IMR-90 (cell line): ENCODE measurements at places on chromosomes 7 and 10.

DNA sequence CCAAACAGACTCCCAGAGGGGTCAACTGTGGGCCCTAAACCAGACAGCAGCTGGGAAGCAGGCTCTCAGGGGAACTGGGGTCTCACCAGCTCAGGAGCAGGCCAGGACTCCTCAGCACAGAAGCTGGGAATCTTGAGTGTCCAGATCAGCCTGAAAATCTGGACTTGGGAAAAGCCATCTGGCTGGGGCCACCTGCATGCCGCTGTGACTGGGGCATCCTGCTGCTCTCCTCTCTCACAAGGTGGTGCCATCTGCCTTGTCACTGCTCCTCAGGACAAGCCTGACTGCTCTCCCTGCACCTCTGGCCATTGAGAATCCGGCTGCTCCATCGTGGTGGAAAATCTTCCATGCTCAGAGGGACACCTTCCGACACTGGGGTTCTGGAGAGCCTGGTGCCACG, 141.4 kb downstream of the PLPP4 start:
- no peak for DNase-seq

GRCh38 chr10:87503401-87503800, 1.3 kb upstream of the MINPP1 start:
- no peak for DNase-seq

- DNase-seq = peak; percentile 86
Measured at GRCh38 chr10:30433730-30434272, at the start of gene MAP3K8. MAP3K8 (plus strand) TSS chr10:30434184; CDS start chr10:30438939, 4,755 bp downstream.

DNA sequence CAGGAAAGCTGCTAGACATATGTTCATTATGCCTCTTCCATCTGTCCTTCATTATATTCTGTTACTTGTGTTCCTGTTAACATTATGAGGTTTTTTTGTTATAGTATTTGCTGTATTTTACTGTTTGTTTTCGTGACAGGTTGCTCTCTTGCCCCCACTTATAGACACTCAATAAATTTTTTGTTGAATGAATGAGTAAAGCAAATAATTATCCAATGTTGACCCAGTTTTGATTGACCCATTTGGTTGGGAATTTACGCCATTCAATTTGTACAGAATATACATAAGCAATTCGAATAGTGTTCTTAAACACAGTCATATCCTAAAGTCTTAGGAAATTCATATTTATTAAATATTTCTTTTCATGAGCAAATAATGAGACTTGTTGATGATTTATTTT, 11.8 kb downstream of the CCSER2 start:
- DNase-seq = no peak

DNA sequence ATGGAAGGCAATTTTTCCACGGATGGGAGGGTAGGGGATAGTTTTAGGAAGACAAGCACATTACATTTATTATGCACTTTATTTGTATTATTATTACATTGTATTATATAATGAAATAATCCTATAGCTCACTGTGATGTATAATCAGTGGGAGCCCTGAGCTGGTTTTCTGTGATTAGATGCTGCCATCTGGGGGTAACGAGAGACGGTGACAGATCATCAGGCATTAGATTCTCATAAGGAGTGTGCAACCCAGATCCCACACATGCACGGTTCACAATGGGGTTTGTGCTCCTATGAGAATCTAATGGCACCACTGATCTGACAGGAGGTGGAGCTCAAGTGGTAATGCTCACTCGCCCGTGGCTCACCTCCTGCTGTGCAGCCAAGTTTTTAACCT, 103.9 kb upstream of the STK17A start:
- no peak for DNase-seq

DNA sequence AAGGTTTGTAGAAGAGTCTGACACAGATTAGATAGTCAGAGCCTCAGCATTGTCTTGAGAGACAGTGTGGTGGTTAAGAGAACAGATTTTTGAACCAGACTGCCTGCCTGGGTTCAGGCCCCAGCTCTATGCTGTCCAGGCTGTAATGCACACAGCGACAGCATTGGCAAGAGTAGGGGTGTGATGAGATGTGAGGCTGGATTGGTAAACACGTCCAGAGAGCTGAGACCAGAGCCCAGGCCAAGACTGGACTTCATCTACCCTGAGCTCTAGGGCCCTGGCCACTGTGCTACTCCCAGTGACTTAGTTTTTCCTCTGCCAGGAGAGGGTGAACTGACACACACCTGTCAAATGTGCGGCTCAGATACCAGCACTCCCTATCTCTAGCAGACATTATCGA, 360.4 kb downstream of the RPS24 start:
- no peak for DNase-seq

- no peak for DNase-seq
Measured at GRCh38 chr7:17044861-17045260, 163.1 kb upstream of the AGR3 start.

DNA sequence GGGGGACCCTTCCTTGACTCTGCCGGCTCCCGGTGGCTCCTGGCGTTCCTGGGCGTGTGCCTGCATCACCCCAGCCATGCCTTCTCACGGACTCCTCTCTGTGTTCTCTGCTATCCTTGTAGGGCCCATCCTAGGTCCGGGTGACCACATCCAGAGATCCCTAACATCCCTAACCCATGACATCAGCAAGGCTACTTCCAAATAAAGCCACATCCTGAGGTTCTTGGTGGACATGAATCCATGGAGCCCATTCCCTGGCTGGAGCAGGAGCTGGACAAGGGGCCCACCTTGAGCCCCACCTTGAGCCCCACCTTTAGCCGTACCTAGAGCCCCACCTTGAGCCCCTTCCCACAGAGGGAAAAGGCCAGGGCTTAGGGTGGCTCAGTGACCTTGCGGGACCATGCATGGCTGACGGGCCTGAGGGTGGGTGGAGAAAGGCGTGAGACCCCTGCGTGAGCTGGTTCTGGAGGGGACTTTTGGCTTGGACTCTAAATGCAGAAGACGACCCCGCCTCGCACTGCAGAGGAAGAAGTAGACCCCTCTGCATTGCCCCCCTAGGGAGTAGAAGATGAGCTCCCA, 58.5 kb upstream of the INPP5A start:
- DNase-seq = no peak

DNA sequence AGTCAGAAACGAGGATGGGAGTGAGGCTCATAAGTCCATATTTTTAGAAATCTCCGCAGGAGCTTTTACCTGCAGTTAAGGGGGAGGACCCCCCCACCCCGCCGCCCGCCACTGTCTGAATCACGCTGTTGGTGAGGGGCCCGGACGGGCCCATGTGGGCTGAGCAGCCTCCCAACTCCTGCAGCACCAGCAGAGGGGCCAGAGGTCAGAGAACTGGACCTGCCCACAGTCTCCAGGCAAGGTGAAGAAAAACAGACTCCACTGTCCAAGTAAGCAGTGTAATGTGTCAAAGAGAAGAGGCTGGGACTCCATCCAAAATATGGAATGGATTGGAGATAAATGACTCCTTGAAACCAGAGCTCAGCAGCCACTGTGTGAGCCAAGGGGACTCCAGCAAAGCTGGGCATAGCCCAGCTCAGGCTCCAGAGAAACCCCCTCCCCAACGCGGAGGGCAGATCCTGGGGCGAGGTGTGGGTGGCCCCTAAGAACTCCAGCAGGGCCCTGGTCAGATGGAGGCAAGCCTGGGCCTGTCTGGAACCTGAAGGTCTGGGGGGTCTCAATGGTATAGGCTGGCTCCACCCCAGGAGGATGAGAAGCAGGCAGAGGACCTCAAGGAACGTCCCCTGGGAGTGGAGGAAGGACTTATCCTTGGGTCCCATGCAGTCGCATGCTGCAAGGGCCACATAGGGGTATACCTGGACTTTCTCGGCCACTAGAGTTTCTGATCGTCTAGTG, 128.5 kb upstream of the TNS3 start:
- peak; percentile 45 for DNase-seq

GRCh38 chr10:75640381-75640780, 209.0 kb downstream of the LRMDA start:
- no peak for DNase-seq

DNA sequence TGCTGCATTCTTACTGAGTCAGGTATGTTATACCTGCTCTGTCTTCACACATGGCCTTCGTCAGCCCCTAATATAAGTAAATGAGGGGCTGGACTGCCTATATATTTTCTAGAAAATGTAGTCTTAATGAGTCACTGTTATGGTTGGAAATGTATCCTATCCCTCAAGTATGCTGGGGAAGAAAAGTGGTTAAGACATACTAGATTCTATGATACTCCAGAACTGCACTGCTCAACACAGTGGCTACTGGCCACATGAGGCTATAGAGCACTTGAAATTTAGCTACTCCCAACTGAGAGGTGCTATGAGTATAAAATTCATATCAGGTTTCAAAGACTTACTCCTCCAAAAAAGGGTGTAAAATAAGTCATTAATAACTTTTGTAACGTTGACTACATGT, 104.3 kb upstream of the STEAP1B start:
- peak; percentile 62 for DNase-seq

DNA sequence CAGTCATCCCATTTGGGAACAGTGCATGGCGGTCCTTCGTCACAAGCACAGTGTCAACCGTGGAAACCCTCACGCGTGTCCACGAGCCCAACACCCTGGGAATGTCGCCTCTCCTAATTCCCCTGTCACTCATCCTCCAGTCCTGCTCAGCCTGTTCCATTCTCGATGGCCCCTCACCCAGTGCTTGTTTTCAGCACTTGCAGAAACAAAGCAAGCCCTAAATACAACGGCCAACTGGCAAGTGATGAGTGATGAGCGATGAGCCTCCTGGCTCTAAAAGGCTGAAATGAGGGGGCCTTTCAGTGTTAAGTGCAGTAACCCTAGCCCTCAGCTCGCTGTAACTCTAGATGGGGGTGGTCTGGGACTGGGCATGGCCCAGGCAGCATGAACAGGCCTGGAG, 22.6 kb downstream of the NKX2-3 start:
- no peak for DNase-seq

DNA sequence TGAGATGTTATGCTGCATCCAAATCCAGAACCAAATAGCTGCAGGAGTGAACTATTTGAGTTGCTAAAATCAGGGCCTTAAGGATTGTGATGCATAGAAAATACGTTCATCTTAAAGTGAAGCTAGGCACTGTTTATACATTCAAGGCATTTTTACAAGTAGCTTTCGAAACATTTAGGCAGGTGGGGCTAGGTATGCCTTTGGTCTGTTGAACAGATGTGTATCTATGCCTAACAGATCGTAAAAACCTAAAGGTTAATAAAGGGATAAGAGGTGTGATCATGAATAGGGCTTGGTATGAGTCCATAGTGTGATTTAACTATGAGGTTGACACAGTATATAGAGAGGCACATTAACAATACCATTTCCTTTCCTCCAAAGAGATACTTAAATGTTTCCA, 262.5 kb downstream of the SEMA3D start:
- DNase-seq = no peak

- peak; percentile 55 for DNase-seq
Measured at GRCh38 chr10:61903221-61903927, 1.9 kb downstream of the ARID5B start.

DNA sequence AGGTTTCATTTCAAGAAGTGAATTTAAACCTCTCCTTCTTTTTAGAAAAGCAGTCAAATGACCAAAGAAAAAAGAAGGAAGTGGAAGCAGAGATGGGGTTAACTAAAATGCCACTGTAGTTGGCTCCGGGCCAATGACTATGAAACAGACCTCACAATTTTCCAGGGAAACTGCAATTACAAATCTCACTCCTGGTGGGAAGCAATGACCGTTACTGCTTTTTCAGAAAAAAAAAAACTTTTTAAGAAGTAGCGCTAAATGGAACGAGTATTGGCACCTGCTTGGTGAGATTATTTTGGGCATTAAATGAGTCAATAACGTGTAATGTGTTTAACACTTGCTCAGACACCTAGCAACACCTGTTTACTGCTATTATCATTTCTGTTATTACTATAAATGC, 1.2 kb downstream of the SFRP4 start:
- no peak for DNase-seq

DNA sequence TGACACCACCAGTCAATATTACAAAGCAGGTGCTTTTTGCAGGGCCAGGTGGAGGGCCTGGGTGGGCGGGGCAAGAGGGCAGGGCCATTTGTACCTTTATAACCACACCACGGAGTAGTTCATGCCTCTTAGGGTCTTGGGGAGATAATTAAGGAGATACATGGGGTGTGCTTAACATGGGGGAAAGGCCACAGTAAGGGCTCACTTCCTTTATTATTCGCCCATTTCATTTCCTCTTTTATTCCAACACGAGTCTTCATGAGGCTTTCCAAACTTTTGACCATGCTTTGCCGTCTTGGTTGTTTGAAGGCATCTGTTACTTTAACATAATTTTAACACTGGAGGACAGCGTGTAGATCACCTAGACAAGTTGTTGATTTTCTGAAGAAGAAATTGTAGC, 33.3 kb upstream of the LYZL2 start:
- DNase-seq = no peak

DNA sequence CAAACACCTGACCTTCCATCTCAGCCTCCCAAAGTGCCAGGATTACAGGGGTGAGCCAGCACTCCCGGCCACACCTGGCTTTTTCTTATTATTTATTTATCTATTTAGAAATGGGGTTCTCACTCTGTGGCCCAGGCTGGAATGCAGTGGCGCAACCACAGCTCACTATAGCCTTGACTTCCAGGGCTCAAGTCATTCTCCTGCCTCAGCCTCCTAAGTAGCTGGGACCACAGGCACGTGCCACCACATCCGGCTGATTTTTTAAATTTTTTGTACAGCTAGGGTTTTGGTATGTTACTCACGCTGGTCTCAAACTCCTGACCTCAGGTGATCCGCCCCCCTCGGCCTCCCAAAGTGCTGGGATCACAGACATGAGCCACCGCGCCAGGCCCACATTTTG, 56.9 kb upstream of the MYL10 start:
- peak; percentile 16 for DNase-seq

DNA sequence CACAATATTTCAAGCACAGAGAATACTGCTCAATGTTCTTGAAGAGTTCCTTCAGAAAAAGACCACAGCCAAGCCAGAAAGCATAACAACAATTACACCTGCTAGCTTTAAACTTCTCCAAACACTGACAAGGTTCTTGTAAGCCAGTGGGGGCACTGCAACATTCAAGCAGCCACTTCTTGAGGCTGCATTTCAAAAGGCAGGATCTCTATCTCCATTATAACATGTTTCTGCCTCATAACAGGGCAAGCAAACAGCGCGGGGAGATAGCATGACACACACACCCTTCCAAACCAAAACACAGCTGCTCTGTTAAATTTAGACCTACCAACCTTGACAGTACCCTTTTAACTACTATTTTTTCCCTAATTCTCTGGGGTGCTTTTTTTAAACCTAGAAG, 30.8 kb downstream of the CHCHD3 start:
- peak; percentile 68 for DNase-seq

GRCh38 chr7:108263425-108263824, 133.3 kb upstream of the LAMB4 start:
- DNase-seq = no peak

- DNase-seq = peak; percentile 28
Measured at GRCh38 chr10:97889461-97890265, 40.0 kb downstream of the GOLGA7B start.

GRCh38 chr7:16345979-16346958, 75.1 kb downstream of the CRPPA start:
- DNase-seq = peak; percentile 58

- DNase-seq = no peak
Measured at GRCh38 chr10:103839872-103840739, 15.3 kb downstream of the SH3PXD2A start.
